ENCODE measurements at places on chromosomes 4 and X.

DNA sequence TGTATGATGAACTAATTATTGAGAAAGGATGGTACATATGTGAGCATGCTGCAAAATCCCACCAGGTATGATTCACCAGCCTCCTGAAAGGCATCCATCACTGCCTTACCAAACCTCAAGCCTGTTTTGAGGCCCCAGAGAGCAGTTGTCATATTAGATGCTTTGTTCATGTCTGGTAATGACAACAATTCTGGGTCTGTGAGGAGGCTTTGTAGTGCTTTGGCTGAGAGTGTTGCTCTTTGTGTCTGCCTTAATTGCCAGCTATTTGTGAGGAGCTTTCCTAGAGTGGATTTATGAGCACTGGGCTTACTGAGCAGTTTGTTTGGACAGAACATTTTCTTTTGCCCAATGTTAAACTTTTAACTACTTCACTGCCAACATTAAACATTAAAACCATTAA, 69.2 kb downstream of the HEPH start:
- DNase-seq, result no peak

DNA sequence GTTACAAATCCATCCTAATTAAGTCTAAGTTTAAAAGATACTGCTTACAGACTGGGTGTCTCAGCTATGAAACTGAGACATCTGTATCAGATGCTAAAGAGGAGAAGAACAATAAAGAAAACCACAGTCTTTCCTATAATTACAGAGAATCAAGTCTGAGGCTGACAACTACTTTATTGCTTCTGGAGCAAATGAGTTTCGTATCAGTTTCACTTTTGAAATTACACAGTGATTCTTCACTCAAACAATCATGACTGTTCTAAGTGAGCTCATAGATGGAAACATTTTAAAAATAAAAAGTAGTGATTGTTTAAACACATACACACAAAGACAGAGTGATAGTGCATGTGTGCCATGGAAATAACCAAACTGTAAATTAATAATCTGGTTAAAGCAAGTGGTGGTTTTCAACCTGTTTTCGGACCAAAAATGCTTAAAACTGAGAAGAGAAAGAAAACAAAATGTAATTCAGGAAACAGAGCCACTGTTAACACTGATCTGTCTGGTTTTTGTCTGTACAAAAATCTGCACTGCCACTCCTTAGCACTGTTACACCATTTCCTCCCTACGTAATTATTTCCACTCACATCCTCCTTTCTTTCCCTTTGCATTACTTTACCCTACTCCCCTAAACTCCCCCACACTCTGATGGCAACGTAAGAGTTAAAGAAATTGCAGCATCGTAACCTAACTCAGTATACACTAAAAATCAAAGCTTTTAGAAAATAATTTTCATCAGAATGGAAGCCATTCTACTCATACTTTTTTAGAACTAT, 12.5 kb downstream of the RFC1 start:
- DNase-seq, result no peak

GRCh38 chrX:111857534-111858060, 18.4 kb upstream of the TRPC5OS start:
- DNase-seq, result no peak

GRCh38 chrX:6695717-6696116, 160.8 kb upstream of the VCX3A start:
- no peak for DNase-seq

DNA sequence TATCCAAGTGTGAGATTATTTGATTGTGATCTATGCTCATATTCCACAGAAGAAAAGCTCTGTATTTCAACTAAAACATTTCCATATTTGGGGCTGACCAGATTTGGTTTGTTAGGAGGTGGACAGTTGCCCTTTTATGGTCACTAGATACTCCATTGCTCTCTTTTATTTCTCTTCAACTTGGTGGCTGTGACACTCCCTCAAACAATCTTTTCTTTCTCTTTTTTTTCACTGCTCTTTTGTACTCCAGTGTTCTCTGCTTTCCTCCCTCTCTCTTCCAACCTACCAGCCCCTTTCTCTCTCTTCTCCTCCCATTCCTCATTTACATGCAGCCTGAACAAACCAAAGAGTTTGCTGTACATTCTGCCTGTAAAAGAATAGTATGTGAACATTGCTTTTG, 48.8 kb downstream of the RBPJ start:
- DNase-seq, result no peak

DNA sequence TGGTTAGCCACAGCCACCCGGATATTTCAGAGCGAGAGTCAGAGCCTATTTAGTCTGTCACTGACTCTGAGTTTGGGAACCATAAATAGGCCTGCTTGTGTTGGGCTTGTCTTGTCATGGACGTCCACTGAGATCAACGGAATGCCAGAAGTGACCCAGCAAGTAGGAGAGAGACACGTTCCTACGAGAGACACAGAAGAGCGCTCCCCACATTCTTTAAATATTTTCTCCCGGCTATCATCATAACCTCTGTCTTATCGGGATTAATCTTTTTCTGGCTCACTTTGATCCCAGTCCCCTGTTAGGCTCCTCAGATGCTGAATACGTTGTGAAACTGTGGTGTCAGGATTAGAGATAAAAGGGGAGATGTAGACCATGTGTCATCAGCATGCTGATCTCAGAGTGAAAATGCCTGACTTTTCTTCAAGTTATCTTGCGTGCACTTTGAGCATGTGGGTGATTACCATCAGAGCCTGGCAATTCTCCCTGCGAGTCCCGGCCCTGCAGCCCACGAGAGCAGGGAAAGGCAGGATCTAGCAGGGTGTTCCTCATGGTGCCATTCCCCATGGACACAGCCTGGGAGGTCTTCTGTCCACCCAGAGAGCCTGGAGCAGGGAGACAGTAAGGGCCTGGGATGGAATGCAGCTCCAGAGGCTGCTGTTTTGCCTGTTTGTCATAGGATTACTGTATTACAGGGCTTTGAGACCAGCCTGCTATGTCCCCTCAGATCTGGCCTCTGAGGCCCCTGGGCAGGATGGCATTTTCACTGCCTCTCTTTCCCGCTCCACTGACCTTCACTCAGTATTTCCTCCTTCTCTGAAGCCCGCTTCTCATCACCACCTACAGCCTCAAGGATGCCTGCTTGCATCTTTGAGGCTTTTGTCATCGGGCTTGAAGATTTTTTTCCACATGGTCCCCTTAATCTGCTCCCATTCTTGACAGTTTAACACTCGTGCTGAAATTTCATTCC, 2.8 kb upstream of the TENM3 start:
- no peak for DNase-seq

All from caudate nucleus (tissue), 63 donors.